ENCODE measurements at places on chromosomes 2 and 18. TPM values are rescaled to one million over a fixed set of nuclear protein-coding genes. Genes with fewer than 3 reads are reported as not detected.

Gene DTNA
- 146 TPM for total RNA-seq

Gene GNAL
- 7.8 TPM for total RNA-seq

Gene MYO7B
- total RNA-seq = 0.56 TPM

DNA sequence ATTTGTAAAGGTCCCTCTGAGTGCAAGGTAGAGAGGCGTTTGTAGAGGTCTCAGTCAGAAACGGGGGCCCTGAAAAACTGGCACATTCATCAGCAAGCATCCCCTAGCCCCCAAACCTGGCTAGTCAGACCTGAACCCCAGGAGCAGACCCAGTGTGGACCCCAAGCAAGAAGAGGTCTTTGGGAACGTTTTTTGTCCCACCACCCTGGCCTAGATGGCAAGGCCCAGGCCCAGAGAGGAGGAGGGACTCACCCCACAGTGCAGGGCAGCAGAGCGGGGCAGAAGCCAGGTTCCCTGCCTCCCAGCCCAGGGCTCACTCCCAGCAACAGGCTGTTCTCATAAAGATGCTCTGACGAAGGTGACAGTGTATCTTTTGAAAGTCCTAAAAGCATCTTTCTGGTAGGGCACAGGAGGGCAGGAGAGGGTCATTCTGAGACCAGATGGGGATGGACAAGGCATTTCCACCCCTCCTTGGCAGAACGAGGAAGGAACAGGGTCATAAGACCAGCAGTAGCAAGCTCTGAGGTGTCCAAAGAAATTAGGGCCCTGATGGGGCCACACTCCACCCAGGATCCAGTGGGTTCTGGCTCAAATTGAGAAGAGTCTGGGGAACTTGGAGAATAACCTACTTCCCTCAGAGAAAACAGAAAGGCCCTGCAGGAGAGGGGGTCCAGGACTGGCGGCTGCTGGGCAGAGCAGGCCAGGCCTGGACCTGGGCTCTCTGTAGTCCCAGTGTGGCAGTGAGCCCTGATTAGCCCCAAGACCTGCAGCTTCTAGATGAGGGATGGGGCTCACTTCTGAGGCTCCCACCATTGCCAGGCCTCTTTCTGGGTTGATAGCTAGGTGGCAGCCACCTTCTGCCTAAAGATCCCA lies 18.2 kb downstream of the ADRA2B start:
- no peak for DNase-seq

- no peak for DNase-seq
These were observed 229.2 kb upstream of the RGPD4 start for GRCh38 chr2:107597507-107597906.

GRCh38 chr2:235165631-235166030 lies 213.8 kb downstream of the SH3BP4 start:
- DNase-seq = no peak

- no peak for DNase-seq
These were observed 271.2 kb downstream of the GLI2 start for GRCh38 chr2:121006743-121007489.

Measured in right cardiac atrium (tissue), 5 donors.